ENCODE measurements at places on chromosomes 4 and X. TPM values are rescaled to one million over a fixed set of nuclear protein-coding genes. Genes with fewer than 3 reads are reported as not detected.

- H3K27me3 ChIP-seq: no peaks in the 10 kb centered on the region
- no peak overlapping the region for H3K4me3 ChIP-seq
- H3K27ac ChIP-seq: no peak overlapping the region
- H3K36me3 ChIP-seq: no peaks in the 10 kb centered on the region
Observed at GRCh38 chrX:32269866-32270265, 941.5 kb downstream of the DMD start.

CHRDL1 gene
- 8.1 TPM for total RNA-seq

ENAM gene
- not detected for total RNA-seq

- no peaks in the 10 kb centered on the region for H3K36me3 ChIP-seq
- no peaks in the 10 kb centered on the region for H3K27me3 ChIP-seq
- peak; percentile 74 for DNase-seq
- peak overlapping the region; percentile 76 for H3K4me3 ChIP-seq
- H3K27ac ChIP-seq: peak overlapping the region; percentile 92
Observed at GRCh38 chr4:184649971-184650855, 675 bp downstream of the PRIMPOL start.

PABPC1L2A gene
- 4.1 TPM for total RNA-seq

TRPC3 gene
- total RNA-seq: 4.8 TPM

- DNase-seq: no peak
- H3K4me3 ChIP-seq: no peak overlapping the region
Observed at GRCh38 chrX:107135965-107136307, 17.3 kb upstream of the RBM41 start.

DNA sequence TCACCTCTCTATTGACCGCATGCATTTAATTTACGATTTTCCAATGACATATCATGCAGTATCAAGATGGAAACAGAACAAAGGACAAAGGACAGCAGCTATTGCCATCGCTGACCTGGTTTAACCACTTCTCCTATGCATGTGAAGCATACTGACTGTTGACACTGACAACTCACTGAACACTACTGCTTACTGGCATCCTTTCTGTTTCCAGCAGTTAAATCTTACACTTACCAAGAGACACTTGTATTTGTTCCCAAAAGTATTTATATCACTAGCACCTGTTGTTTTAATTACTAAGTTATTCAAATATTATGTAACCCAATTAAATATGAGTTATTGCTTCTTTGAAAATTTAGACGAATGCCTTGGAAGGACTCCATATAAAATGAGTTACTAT lies 176.7 kb downstream of the PDGFC start:
- H3K4me1 ChIP-seq: no peaks in the 10 kb centered on the region
- no peak for DNase-seq
- H3K4me3 ChIP-seq: no peak overlapping the region
- H3K27me3 ChIP-seq: no peaks in the 10 kb centered on the region
- H3K36me3 ChIP-seq: no peaks in the 10 kb centered on the region

GRCh38 chr4:140353786-140354185 lies 19.7 kb upstream of the SCOC start:
- no peaks in the 10 kb centered on the region for H3K36me3 ChIP-seq
- H3K27ac ChIP-seq: no peak overlapping the region
- DNase-seq: no peak
- no peak overlapping the region for H3K4me3 ChIP-seq
- peaks cover 5% of the 10 kb centered on the region for H3K27me3 ChIP-seq

GRCh38 chrX:11381464-11381863 lies 88.3 kb downstream of the AMELX start:
- no peaks in the 10 kb centered on the region for H3K36me3 ChIP-seq
- H3K4me1 ChIP-seq: no peaks in the 10 kb centered on the region
- peaks cover 4% of the 10 kb centered on the region for H3K27me3 ChIP-seq
- H3K4me3 ChIP-seq: no peak overlapping the region
- peak; percentile 78 for DNase-seq
- no peak overlapping the region for H3K27ac ChIP-seq

NPY2R gene
- 0.39 TPM for total RNA-seq

GRCh38 chr4:7717161-7717560 lies 222.5 kb downstream of the AFAP1 start:
- H3K4me1 ChIP-seq: peaks cover 10% of the 10 kb centered on the region
- H3K27me3 ChIP-seq: no peaks in the 10 kb centered on the region
- H3K36me3 ChIP-seq: peaks cover 40% of the 10 kb centered on the region
- no peak for DNase-seq

GRCh38 chrX:112536544-112536943 lies 143.2 kb downstream of the LHFPL1 start:
- no peak overlapping the region for H3K27ac ChIP-seq
- H3K4me1 ChIP-seq: no peaks in the 10 kb centered on the region
- H3K27me3 ChIP-seq: peaks cover 4% of the 10 kb centered on the region
- no peak for DNase-seq
- H3K36me3 ChIP-seq: no peaks in the 10 kb centered on the region
- no peak overlapping the region for H3K4me3 ChIP-seq

GRCh38 chr4:168631241-168632162 lies 134.7 kb downstream of the PALLD start:
- H3K36me3 ChIP-seq: no peaks in the 10 kb centered on the region
- peaks cover 12% of the 10 kb centered on the region for H3K27me3 ChIP-seq
- H3K4me1 ChIP-seq: peaks cover 7% of the 10 kb centered on the region
- peak overlapping the region; percentile 88 for H3K27ac ChIP-seq
- H3K4me3 ChIP-seq: peak overlapping the region; percentile 72

IRAK1 gene
- total RNA-seq: 10.2 TPM

GRCh38 chrX:153814591-153815315 lies 15.6 kb downstream of the PDZD4 start:
- no peaks in the 10 kb centered on the region for H3K27me3 ChIP-seq
- DNase-seq: no peak
- H3K4me1 ChIP-seq: peaks cover 35% of the 10 kb centered on the region
- no peak overlapping the region for H3K4me3 ChIP-seq

TKTL2 gene
- 0.17 TPM for total RNA-seq

DNA sequence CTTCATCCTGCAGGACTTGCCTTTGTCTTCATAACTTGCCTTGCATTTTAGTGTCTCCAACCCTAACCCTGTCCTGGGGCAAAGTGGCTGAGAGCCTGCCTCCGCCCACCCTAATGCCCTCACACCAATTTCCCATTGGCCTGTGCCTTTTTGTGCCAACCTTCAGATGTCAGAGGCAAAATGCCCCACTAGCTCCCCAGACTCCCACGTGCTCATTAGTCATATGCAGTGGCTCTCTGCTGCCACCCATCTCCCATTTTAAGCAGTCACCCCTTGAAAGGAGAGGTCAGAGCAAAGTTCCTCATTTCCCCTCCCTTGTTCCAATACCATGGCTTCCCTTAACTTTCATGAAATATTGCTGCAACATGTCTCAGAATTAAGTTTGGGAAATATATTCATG lies 74.8 kb upstream of the PASD1 start:
- H3K4me1 ChIP-seq: no peaks in the 10 kb centered on the region
- H3K4me3 ChIP-seq: no peak overlapping the region
- H3K27ac ChIP-seq: no peak overlapping the region
- H3K27me3 ChIP-seq: no peaks in the 10 kb centered on the region

DNA sequence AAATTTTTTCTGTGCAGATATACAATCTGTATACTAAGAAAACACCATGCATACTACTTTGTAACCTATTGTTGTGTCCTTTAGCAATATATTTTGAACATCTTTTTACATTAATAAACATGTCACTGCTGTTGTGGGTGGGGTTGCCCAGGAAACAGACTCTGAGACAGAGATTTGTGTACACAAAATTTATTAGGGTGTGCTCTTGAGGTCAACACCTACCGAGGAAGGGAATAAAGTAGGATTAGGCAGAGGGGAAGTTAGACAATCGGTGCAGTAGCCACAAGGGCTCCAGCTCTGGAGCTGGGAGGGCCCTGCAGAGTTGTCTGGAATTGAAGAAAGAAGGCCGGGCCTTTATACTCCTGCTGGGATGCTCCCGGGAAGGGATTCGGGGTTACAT lies 56.4 kb downstream of the CXorf58 start:
- DNase-seq: no peak
- H3K27ac ChIP-seq: no peak overlapping the region
- no peak overlapping the region for H3K4me3 ChIP-seq

- H3K36me3 ChIP-seq: no peaks in the 10 kb centered on the region
- H3K27ac ChIP-seq: no peak overlapping the region
- H3K4me1 ChIP-seq: no peaks in the 10 kb centered on the region
- no peaks in the 10 kb centered on the region for H3K27me3 ChIP-seq
Observed at GRCh38 chr4:188139671-188140070, 430 bp downstream of the TRIML1 start.
